ENCODE measurements at places on chromosomes 11 and 22. TPM values are rescaled to one million over a fixed set of nuclear protein-coding genes. Genes with fewer than 3 reads are reported as not detected.
A peak's percentile ranks its signal among the peaks of the same experiment; 100 is the strongest.

DNA sequence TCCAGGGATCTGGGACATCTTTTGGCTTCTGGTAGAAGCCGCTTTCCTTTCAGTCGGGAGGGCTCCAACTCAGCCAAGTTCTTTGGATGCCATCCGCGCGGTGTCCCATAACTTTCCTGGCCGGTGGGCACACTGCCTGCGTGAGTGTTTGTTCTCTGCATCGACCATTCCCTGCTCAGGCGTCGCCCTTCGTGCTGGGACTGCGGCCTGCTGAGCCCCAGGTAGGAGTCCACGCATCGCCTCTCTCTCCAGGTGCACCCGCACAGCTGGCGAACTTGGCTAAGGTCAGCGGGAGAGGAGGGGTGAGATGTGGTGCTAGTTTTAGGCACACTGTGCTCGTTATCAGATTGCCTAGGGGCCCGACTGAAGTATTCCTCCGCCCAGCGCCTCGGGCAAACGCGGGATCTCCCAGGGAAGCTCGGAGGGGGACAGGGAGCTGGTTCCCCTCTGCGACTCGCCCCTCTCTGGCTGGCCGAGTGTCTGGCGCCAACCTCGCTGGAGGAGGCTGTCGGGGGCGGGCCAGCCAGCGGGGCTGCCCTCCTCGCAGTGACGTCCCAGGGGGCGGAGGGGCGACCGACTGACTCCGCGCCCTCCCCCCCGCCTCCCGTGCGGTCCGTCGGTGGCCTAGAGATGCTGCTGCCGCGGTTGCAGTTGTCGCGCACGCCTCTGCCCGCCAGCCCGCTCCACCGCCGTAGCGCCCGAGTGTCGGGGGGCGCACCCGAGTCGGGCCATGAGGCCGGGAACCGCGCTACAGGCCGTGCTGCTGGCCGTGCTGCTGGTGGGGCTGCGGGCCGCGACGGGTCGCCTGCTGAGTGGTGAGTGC lies at the start of gene LAYN:
LAYN (plus strand) TSS at position 607 of the 823 bp plus-strand sequence; CDS start at position 731, 124 bp downstream.
- peak; percentile 69 for DNase-seq

The NLRP14 gene
- 0.24 TPM for total RNA-seq

DNA sequence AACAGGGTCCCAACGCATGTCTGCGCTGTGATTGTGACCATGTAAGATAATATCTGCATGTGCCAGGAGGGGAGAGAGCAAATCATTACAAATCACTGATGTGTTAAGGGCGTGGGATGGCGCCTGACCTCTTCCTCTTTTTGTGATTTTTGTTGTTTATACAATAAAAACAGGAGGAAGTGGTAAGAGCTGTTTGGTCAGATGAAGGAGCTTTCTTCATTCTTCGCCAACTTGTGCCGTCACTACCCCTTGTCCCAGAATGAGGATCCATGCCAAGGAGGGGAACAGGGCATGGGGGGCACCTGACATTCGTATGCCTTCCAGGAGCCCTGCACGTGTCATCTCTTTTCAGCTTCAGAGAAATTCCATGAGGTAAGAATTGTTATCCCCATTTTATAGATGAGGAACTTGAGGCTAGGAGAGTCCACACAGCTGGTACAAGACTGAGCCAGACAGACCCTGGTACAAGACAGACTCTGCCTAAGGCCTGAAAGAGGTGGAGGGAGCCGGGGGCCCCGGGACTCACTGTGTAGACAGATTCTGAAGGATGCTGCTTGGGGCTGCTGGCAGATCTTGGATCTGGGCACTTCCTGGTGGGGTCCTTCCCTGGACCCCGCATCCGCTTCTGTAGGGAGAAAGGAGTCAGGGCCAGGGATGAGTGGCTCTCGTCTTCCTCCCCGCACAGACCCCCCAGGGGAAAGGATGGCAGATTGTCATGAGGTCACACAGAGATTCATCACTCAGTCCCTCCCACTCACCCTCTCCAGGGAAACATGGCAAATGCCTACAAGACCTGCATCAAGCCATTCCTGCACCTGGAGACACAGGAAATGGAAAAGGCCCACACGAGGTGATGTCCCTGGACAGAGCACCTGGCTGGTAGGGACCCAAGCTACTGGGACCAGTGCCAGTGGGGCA lies 34.6 kb downstream of the NFAM1 start:
- no peak for DNase-seq

GRCh38 chr11:126225295-126225665 lies 13.7 kb downstream of the FAM118B start:
- no peak for DNase-seq

The TBX10 gene
- not detected for total RNA-seq

- no peak for DNase-seq
Observed at GRCh38 chr11:119223856-119224255, 17.7 kb downstream of the CBL start.

GRCh38 chr22:37205046-37205445 lies 7.2 kb downstream of the SSTR3 start:
- no peak for DNase-seq

The KIAA1671 gene
- 25.3 TPM for total RNA-seq

The SGSM1 gene
- total RNA-seq, result 4.9 TPM

GRCh38 chr11:61635787-61636186 lies 44.4 kb upstream of the DAGLA start:
- no peak for DNase-seq

GRCh38 chr22:31447337-31447736 lies 42.3 kb downstream of the EIF4ENIF1 start:
- DNase-seq, result no peak

DNA sequence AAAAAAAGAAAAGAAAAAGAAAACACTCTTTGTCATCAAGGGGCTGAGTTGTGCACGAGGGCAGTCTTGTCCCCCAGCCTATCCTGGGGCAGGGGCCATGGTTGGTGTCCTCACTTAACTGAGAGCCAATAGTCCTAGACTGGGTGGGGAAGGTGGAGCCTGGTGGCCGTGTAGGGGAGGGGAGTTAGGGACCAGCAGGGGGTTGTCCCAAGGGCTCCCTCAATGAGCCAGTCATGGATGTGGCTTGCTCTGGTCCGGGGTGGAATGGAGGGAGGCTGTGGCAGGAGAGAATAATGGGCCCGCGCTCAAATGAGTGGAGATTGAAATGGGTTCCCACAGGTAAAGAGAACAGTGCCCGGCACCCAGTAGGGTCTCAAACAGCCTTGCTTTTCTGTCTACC lies 46.2 kb downstream of the CACNA1I start:
- DNase-seq, result no peak

DNA sequence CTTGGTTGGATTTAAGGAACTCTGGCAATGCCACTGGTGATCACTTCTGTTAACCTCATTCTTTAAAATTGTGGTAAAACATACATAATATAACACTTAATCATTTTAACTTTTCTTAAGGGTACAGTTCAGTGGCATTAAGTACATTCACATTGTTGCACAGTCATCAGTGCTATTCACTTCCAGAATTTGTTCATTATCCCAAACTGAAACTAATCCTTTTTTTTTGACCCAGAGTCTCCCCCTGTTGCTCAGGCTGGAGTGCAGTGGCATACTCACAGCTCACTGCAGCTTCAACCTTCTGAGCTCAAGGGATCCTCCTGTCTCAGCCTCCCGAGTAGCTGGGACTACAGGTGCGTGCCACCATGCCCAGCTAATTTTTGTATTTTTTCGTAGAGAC lies 10.6 kb downstream of the ELF5 start:
- DNase-seq, result no peak

GRCh38 chr11:125164422-125165110 lies at the start of gene PKNOX2:
Gene PKNOX2, plus strand, starts transcription at chr11:125164751. Its CDS starts 186,555 bp downstream, at chr11:125351306.
- DNase-seq, result peak; percentile 81

DNA sequence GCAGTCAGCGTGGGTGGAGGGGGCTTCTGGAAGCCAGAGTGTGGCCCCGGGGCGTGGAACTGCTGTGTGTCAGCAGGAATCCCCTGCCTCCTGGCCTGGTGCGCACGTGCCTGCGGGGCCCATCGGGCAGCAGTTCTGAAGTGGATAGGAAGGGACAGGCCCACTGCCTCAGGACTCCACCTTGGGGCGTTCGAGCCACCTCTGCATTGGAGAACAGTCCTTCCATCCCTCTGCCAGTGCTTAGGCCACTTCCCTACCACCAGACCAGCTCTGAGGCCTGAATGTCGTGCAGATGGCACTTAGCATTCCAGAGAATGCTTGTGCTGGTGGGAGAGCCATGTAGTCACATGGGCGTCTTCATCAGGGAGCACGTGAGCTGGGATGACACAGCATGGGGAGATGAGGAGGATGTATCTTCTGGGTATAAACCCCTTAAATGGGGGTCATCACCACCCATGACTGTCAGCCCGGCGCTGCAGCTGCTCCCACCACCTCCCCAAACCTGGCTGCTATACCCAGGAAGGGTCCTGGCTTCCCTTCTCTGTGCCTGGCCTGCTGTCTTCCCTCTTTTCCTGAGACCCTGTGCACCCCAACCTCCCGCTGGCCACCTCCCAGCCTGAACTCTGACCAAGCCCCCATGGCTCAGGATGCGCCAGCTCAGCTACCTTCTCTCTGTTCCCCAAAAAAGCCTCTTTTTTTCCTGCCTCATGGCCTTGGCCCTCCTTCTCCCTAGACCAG lies 9.7 kb downstream of the INCENP start:
- DNase-seq, result no peak

- DNase-seq, result no peak
Observed at GRCh38 chr11:45834298-45834756, 12.9 kb upstream of the CRY2 start.

Measured in uterus (tissue), 4 donors.